ENCODE measurements at places on chromosomes 4 and X.

DNA sequence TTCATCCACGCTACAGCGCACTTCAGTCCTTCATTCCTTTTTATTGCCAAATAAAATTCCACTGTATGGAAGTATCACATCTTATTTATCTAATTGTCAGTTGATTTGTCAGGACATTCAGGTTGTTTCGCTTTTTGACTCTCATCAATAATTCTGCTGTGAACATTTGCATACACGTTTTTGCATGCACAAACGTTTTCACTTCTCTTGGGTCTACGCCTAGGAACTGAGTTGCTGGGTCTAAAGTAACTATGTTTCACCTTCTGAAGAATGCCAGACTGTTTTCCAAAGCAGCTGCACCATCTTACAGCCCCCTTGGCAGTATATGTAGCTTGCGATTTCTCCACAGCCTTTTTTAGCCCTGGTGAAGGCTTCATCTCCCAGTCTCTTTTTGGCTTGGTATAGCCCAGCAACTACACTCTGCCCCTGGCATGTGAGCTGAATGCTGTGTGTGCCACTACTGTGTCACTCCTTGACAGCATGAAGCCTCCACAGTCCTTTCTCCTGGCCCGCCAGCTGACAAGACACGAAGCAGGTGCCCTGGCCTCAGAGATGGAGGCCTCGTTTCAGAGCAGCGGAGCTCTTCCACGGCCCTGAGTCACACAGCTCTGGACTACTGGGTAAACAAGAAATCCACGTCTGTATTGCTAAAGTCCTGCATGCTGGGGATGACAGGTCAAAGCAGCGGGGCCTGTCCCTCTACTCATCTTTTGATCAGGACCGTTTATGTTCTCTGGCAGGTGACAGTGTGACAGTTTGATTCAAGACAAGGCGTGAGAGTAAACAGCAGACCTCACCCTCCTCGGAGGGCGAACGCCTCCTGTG is 75.5 kb downstream of the NSUN7 start:
- no peak for DNase-seq

GRCh38 chr4:72569719-72570235 is 756 bp upstream of the ADAMTS3 start:
- no peak for DNase-seq

- no peak for DNase-seq
Observed at GRCh38 chr4:92265021-92265420, 38.7 kb upstream of the GRID2 start.

DNA sequence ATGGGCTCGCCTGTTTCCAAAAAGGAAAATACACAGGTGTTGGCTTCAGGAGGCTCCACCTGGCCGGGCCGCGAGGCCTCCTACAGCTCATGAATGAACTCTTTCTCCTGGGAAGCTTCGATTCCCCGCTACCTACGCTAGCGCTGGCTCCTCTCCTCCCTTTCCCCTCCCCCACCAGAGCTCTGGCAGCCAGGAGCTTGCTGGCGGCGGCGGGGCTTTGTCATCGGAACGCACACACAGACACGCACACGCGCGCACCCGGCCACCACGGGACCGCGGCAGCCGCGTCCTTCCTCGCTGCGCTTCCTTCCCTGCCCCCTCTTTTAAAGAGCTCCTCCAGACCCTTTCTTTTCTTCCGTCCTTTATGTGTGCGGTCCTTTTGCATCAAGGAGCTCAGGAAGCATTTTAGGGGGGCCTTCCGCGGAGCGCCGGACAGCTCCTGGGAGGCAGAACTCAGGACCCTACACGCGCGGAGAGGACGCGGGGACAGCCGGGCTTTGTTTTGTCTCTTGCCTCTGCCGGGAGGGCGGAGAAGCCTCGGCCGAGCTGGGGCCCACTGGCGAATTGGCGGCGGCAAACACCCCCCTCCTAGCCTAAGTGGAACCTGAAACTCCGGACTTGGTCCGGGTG is 70.2 kb upstream of the BCOR start:
- peak; percentile 47 for DNase-seq

DNA sequence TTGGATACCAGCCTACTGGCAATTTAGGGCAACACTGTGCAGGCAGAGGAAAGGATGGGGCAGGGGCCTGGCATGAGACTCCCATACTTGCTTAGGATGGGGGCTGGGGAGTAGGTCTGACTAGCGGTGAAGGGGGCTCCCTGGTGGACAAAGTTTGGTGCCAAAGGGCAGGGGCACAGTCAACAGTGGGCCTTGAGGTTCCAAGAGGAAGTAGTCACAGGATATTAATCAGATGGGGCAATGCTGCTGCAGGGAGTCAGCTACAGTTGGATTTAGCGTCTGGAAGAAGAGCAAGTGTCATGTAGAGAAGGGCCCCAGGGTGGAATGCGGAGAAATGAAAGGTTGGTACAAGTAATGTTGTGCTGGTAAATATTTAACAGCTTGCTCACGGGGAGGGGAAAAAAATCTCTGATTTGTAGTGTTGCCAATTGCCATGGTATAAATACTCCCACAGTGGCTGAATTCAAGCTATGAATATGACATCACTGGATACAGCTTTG is 139.4 kb downstream of the PJA1 start:
- DNase-seq: no peak

- no peak for DNase-seq
Observed at GRCh38 chrX:46690818-46691217, 68.1 kb downstream of the SLC9A7 start.

DNA sequence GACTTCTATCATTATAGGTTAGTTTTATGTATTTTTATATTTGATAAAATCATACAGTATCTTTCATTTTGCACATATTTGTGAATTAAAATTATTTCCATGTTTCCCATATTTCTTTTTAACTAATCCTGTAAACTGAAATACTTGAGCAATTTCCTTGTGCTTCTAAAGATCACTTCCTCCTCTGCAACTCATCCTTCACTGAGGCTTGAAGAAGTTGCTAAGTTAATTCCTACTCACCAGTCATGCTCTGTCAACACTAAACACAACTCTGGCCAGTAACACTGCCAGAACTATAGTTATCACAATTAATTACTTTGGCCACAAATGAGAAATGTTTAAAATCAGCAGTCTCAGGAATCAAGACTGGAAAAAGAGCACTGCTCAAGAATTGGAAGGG is 6.7 kb downstream of the SPATA4 start:
- no peak for DNase-seq

- DNase-seq: no peak
Observed at GRCh38 chr4:10083861-10084641, 32.5 kb downstream of the WDR1 start.

All from NCI-H2081 treated with DMSO at 0.1 percent for 48 hours (cell line).